A549 (cell line): ENCODE measurements at places on chromosomes 4 and X.

GRCh38 chr4:78560296-78560963, 8.9 kb downstream of the ANXA3 start:
- no peak for DNase-seq

- peak; percentile 45 for DNase-seq
Observed at GRCh38 chr4:10096201-10096977, 20.2 kb downstream of the WDR1 start.

GRCh38 chr4:179110816-179111215, 1668.6 kb upstream of the AGA start:
- DNase-seq = no peak

- DNase-seq = no peak
Observed at GRCh38 chr4:15428611-15429010, 778 bp downstream of the C1QTNF7 start.
